ENCODE measurements at places on chromosomes 4 and X. TPM values are rescaled to one million over a fixed set of nuclear protein-coding genes. Genes with fewer than 3 reads are reported as not detected.

MEPE gene
- total RNA-seq: not detected

HTR2C gene
- 0.49 TPM for total RNA-seq

REELD1 gene
- not detected for total RNA-seq

DCAF8L2 gene
- total RNA-seq: not detected

JCHAIN gene
- total RNA-seq: 3.0 TPM

HMGN5 gene
- 8.7 TPM for total RNA-seq

HEPH gene
- total RNA-seq: 55.7 TPM

USP11 gene
- total RNA-seq: 142 TPM

ZNF630 gene
- total RNA-seq: 12.4 TPM

SPANXB1 gene
- not detected for total RNA-seq

FAM149A gene
- total RNA-seq: 14.5 TPM

All from camera-type eye (tissue), 1 donor.